ENCODE measurements at places on chromosomes 2 and 18.
A peak's percentile ranks its signal among the peaks of the same experiment; 100 is the strongest.

DNA sequence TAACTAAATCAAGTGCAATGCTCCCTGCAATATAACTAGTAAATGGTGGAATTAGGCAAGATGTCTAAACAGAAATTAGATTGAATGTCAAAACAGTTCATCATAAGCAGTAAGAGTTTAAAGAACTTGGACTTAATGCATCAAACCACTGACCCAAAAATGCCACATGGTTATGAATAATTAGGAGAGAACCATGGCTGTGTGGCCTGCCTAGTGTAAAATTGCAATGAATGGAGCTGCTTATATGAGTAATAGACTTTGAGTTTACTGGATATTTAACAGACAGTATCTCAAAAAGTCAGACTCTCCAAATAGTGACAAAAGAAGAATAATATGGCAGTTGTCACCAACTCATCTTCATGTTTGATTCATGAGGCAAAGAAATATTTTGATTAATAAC, 101.6 kb upstream of the COL5A2 start:
- no peak for DNase-seq

GRCh38 chr18:49332706-49333406, 127.6 kb downstream of the DYM start:
- DNase-seq: no peak

DNA sequence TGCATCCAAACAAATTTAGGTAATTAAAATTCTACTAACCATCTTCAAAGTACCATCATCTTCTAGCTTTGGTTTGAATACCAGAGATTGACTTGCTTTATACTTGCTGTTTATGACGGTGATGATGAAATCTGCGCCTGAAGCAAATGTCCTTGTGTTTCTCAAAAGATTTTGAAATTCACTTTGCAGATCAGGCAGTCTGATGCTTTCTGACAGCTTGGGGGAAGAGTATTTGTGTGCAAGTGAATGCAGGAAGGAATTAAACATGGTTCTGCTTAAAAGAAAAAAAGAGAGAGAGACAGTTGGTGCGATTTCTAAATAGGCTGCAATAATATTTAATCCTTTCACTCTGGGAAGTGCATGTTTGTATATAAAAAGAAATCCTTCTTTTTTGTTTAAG, 29.6 kb downstream of the CSRNP3 start:
- DNase-seq: no peak

DNA sequence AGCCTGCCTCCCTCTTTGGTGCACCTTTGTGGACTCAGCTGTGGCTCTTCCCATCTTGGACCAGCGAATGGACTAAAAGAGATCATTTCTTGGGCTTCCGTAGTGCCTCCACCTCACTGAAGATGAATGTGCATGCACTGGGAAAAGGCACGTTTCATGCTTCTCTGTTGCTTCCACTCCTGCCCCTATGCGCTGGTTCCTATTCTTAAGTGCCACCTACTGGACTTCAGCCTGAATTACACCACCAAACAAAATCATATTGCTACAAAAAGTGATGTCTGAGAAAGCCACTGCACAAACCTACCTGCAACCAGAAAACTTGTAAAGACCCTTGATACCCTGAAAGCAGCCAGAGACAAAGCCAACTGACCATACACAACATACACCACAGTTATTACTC, 695.6 kb downstream of the TSN start:
- DNase-seq: no peak

DNA sequence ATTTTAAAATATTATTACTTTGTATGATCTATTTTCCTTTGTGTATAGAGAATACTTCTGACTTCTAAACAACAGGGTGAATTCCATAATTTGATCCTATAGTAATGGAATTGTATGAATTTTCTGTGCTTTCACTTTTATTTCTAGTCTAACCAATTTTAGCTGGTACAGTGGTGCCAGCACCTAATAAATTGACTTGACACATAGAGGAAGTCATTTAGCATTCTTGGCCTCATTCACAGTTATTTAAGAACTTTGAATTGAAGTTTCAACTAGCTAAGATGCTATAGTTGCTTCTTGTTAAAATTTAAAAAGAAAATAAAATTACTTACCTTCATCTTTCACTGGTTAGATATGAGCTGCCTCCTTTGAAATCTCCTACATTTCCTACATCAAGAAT, 220.4 kb downstream of the CPS1 start:
- no peak for DNase-seq

- DNase-seq: no peak
Observed at GRCh38 chr2:100910111-100910510, 90.2 kb downstream of the NPAS2 start.

DNA sequence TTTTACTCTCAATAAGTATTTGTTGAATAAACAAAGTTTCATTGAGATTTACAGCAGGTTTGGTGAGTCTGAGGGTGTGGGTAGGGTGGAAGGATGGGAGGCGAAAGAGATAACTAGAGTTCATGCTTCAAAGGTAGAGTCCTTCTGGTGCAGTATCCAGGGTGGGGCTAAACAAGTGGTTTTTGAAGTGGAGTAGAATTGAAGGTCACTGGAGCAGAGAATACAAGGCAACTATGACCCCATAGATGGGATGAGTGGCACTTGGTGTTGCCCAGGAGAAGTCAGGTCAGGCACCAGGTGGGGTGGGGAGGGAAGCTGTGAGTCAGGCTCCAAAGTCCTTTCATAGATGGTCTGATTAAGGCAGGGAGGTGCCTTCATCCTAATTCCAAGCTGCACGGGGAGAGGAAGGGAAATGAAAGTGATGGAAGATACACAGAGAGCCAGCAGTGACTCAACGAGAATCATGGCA, 6.6 kb upstream of the CAB39 start:
- no peak for DNase-seq

GRCh38 chr2:120169020-120169419, 54.2 kb downstream of the TMEM185B start:
- no peak for DNase-seq

- DNase-seq: no peak
Observed at GRCh38 chr2:23603581-23603980, 218.6 kb downstream of the KLHL29 start.

- DNase-seq: no peak
Observed at GRCh38 chr2:172226244-172227061, 123.8 kb upstream of the DLX2 start.

DNA sequence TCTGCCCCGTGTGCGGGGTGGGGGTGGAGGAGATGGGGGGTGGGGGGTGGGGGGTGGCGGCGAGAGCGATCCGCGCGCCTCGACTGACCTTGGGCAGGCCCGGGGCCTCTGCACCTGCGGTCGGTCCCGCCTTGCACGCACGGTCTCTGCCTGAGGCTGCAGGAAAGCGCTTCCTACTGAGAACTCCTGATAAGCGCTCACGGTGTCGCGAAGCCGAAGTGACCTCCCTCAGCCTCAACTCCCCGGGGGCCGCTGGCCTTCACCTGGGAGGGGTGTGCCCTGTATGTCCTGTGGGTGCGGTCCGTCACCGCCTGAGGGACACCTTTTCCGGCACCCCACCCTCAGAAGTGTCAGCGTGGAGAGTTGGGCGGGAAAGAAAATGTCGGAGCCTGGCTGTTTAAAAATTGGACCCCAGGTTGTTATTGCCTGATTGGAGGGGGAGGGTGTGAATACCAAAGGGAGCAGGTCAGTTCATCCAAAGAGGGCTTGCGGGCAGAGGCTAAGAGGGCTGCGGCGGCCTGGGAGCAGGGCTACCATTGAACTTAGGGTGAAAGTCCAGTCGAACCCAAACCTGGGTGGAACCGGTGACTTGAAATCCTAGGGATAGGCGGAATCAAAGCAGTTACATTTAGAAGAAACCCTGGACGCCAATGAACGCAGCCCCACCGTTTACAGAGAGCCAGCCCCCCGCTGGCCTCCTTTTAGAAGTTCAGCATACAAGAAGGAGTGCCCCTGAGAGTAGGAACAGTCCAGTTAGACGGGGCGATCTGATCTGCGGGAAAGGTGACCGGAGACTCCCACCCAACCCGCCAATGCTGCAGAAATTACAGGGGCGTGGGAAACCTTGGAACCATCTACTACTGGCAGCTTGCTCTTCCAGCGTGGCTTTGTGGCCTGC, 1.2 kb downstream of the MAL start:
- no peak for DNase-seq

DNA sequence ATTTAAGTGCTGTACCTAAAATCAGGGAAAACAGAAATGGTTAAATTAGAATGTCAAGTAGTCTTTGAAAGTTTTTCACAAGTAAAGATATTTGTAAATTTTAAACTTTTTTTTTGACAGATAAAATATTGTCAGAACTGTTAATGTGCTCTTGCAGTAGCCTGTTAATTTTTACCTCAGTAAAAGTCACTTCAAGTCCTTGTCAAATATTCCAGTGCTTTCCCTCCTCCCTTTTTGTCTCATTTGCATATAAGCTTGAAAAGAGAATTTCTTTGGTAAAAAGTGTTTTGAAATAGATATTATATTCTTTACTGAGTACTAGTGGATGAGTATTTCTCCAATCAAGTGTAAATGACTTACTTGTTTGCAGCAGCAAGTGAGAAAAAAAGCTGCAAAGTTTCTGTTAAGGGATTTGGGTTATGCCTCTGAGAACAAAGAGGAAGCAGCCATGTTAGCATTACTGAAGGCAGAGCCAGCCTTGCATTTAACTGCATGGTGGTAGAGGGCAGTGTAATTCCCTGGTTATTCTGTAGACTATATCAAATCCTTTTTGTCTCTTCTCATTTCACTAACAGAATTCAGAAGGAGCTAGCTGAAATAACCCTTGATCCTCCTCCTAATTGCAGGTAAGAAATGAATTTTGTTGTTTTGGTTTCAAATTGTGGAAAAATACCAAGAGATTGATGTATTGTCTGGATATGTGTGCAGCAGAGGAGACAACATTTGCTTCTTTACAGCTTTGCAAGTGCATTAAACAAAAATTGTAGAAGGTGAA, 3.2 kb downstream of the UBE2E3 start:
- no peak for DNase-seq

- DNase-seq: no peak
Observed at GRCh38 chr2:62928015-62928414, 122.6 kb upstream of the OTX1 start.

DNA sequence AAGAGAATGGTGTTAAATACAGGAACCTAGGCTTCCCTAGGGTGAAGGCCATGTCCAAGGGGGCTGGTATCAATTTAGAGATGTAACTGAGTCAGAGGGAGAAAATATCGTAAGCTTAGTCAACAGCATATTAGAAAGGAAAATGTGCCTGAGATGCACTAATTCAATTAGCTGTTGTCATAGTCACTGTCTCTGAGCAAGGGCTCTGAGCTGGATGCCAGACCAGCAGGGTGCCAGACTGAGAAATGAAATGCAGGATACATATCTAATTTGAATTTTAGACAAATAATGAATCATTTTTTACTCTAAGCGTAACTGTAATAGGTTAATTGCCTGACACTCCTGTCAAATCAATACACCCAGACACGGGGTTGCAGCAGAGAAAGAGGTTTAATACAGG, 11.4 kb upstream of the SLC35F6 start:
- DNase-seq: no peak

DNA sequence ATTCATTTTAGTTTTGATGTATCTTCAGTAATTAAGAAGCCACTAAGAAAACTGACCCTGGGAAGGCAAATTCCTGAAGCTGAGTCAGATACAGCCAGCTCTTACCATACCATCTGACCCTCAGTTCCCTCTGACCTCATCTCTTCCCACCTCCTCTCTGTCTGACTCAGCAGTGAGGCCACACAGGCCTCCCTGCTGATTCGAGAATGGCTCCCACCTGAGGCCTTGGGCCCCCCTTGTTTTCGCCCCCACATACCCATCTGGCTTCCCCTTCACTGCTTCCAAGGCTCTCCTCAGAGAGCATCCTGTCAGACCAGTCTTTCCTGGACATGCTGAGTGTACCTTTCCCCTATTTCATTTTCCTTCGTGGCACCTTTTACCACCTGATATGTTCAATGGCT, 71.0 kb upstream of the CYP1B1 start:
- no peak for DNase-seq

- DNase-seq: peak; percentile 32
Observed at GRCh38 chr2:224038049-224038829, 847 bp downstream of the SERPINE2 start.

DNA sequence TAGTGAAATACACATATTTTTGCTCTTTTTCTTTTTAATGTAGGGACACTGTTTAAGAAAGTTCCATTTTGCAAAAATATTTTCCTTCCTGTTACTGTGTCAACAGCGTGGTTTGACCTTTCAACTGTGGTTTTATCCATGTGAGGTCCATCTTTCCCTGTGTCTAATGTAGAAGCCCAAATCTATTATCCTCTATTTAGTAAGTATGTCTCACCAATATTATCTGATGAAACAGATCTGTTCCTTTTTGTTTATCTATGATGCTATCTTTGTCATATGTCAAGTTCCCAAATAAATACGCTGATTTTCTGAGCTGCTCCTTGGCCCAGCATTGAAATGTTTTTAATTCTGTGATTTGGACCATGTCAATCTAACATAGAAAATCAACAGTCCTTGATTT, 3.5 kb upstream of the ARHGAP15 start:
- no peak for DNase-seq

DNA sequence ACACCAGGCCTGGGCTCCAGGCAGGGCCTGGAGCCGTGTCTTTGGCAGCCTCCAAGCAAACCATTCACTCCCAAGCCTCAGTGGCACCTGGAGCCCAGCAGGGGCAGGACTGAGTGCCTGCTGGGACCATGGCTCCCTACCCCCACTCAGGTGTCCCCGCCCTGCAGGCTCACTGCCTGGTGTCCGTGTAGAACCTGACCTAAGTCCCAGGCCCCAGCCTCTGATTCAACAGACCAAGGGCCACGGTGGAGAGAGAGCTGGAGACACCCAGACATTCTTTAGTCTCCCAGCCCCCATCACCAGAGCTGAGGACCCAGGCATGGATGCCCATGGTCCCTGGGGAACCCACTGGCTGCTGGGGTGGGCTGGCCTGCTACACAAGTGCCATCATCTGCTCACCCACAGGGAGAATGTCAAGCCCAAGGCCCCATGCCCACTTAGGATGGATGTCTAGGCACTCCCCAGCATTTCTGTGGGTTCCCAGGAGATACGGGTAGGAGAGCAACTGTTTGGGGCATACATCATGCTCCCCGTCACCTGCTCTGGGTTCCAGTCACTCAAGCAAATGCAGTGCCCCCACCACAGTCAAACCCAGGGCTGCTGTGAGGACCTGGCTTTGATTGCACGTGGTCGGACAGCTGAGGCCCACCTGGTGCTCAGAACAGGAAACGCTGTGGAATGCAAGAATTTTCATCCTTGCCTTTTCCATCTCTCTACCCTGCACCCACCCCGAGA, 42.9 kb upstream of the ATG16L1 start:
- no peak for DNase-seq

GRCh38 chr2:190137561-190137960, 75.0 kb upstream of the MSTN start:
- DNase-seq: no peak

DNA sequence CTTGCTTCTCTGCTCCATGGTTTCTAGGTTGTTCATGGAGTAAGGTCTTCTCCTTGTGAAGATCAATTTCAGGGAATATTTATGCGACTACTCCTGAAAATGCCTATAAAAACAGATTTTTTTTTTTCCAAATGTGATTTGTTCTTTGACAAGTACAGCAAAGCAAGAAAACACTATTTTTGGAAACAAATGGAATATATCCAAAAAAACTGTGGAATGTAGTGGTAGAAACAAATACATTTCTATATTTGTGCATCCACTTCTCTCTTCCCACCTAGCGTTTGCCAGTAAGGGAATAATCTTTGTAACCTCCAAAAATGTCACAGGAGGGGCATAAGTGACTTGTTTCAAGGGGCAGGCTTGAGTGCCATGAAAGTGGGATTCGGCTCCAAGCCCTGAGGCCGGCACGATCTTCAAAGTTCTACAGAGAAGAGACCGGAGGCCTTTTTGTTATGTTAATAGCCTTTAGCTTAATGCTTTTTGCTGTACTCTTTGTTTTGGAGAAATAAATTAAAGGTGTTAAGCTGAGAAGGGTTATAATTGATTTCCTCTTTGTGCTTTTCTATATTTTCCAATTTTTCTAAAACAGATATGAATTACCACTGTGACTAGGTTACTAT, 200.6 kb downstream of the NRP2 start:
- no peak for DNase-seq

GRCh38 chr18:58044370-58045241, 580 bp downstream of the NEDD4L start:
- DNase-seq: peak; percentile 31
